ENCODE measurements at places on chromosomes 16 and 17.

- no peak for DNase-seq
Observed at GRCh38 chr17:41683441-41684007, 5.2 kb upstream of the EIF1 start.

GRCh38 chr17:33375103-33375502 lies 82.0 kb upstream of the ASIC2 start:
- DNase-seq: no peak

GRCh38 chr17:15422392-15422965 lies 44.9 kb downstream of the CDRT4 start:
- no peak for DNase-seq

- DNase-seq: no peak
Observed at GRCh38 chr16:71709229-71709781, 15.2 kb downstream of the PHLPP2 start.

DNA sequence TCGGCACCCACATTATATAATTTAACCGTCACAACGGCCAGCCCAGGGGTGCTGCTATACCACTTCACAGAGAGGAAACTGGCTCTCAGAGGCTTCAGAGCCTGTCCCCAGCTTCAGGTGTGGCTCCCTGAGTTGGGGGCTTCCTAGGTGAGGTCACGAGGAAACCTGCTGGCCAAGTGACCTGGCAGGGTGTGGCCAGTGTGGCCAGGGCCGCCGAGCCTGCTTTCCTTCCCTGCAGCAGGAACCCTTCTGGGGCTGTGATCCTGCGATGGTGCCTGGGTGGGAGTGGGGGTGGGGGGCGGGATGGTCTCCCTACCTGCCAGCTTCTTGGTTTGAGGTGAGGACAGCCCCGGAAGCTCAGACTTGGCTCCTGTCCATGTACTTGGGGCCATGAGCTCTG lies 39.9 kb downstream of the ADCY7 start:
- DNase-seq: no peak

GRCh38 chr16:49116873-49117272 lies 164.8 kb downstream of the CBLN1 start:
- no peak for DNase-seq
